ELR (cell line): ENCODE measurements at places on chromosomes 13 and 19.

GRCh38 chr19:50696094-50696483 is 23.5 kb downstream of the SHANK1 start:
- no peak for DNase-seq

DNA sequence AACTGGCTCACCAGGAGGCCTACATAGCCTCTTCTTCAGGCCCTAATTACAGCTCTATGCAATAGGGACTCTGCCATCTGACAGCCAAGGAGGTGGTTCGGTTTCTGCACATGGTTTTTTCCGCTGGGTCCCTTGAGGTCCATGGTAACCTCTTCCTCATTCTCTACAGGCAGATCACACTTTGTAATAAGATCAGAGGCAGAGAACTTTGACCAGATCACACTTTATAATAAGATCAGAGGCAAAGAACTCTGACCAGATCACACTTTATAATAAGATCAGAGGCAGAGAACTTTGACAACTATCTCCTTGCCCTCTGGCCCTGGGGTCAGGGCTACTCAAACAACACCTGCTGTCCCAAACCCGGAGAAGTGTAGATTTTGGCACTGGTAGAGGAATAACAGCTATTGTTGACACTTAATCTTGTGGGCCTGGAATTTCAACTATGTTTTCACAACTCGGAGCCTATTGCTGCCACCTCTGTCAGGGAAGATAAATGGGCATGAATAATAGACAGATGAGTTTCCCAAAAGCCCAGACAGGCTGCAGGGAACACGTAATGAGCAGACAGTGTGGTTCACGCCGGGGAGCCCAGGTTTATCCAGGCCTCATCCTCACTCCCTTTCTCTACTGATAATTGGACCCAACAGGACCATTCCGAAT is 246.1 kb downstream of the UQCRFS1 start:
- DNase-seq = no peak

DNA sequence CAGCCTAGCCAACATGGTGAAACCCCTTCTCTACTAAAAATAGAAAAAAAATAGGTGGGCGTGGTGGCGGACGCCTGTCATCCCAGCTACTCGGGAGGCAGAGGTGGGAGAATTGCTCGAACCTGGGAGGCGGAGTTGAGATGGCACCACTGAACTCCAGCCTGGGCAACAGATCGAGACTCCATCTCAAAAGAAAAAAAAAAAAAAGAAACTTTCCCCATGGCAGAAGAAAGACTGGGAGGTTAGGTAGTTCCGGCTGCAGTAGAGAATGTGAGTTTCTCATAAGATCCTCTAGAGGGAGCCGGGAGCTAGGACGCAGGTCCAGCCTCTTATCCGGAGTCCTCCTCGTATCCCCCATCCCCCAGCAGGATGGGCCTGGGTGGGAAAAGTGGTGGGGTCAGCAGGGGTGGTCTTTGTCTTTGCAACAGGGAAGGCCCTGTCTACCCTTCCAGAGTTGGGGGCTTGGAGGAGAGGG is 13.2 kb upstream of the CREB3L3 start:
- DNase-seq = peak; percentile 87

DNA sequence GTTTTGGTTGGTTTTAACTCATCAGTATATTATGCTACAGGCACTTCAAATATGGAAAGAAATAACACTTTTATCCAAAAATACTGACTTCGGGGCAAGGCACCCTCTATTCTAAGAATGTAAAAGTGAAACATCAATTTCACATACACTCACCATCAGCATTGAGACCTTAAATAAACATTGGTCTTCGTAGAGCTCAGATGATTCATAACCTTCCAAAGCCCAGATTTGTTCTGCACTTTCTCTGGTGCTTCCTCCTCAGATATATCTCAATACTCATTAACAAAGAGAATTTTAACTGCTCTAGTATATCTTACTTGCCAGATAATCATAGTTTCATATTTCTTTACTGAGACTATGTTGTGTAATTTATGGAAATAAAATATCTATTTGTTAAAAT is 794.3 kb downstream of the LIG4 start:
- peak; percentile 22 for DNase-seq

GRCh38 chr13:112467236-112467635 is 91.1 kb downstream of the SPACA7 start:
- no peak for DNase-seq

DNA sequence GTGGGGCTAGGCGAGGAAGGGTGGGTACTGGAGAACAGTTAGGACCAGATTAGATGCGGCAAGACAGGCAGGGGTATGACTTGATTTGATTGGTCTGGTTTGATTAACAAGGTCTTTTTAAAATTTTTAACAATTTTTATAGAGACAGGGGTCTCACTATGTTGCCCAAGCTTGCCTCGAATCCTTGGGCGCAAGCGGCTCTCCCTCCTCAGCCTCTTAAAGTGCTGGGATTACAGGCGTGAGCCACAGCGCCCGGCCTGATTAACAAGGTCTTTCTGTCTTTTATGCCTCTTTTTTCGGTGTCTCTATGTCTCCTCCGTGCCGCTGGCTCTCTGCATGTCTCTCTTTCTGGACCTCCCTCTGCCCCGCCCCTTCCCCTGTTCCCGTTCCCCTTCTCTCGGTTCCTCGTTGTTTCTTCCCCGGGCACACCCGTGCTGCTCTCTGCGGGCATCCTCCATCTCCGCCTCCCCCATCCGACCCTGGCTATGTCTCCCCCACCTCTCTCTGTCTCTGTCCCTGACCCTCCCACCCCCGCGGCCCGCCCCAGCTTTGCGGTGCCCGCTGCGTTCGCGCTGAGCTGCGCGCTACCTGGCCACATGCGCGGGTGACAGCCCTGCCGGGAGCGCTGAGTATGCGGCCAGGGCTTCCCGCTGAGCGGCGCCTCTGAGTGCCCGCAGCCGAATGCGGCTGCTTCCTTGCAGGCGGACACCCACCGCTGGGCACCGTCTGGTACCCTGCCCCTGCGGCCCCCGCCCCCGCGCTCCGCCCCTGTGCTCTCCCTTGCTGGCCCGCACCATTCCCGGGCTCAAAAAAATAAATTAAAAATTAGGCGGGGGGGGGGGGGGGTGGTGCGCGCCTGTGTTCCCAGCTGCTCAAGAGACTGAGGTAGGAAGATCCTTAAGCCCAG is 8.1 kb upstream of the SDHAF1 start:
- no peak for DNase-seq

DNA sequence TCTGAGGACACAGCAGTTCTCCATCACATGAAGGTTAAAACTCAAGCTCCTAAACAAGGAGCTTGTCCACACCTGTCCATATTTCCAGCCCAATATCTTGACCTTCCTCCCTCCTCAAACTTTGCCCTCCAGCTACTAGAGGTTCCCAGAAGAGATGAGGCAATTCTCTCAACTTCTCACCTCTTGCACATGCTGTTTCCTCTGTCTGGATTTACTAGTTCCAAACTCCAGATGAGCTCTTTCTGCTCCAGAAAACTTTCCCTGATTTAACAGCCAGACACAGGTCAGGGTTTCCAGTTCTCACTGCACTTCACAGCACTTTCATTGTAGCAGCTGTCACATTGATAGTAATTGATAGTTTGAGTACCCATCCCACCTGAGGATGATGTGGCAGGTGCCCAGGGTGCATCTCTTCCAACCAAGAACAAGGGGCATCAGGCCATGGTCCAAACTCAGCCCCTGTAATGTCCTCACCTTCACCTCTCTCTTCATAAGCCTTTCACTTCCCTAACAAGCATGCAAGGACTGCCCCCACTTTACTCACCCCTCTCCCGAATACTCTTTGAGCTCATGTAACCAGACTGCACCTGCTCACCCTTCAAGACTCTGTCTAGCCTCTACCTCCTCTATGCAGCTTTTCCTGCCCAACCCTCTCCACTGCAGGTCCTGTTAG is 3.0 kb upstream of the WDFY2 start:
- no peak for DNase-seq

GRCh38 chr19:5578097-5578846 is 10.5 kb upstream of the TINCR start:
- peak; percentile 65 for DNase-seq

GRCh38 chr13:74466864-74467263 is 332.7 kb upstream of the KLF12 start:
- DNase-seq = no peak

DNA sequence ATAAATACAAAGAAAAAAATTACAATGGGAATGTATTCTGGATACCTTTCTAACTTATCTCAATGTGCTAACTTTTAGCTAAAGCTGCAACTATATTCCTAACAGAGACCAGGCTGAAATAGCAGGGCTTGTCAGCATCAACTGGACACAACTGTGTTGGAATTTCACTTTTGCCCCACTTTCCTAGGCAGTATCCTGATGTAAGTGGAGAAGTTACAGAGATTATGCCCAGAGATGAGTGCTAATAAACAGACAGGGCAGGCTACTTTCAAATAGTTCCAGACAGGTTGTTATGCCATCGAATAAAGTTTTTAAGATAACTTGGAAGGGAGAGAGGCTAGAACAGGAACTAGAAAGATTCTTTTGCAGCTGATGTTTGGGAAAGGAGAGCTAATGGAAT is 201.9 kb downstream of the KCTD12 start:
- no peak for DNase-seq

DNA sequence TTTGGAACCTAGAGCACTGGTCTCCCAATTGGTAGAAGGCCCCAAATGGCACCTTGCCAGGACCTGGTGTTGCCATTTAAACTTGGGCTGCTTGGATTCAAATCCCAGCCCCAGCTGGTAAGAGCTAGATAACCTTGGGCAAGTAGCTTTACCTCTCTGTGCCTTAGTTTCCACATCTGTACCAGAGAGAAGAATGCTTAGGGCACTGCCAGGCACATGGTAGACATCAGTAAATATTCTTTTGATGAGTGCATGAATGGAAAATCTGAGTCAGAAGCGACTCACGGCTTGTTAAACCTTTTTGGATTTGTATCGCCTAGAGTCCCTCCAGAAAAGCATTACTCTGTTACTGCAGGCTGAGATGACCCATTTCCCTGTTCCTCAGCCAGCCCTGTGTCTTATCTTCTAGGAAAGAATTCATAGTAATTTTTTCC is 90.9 kb downstream of the SIPA1L3 start:
- DNase-seq = peak; percentile 97

DNA sequence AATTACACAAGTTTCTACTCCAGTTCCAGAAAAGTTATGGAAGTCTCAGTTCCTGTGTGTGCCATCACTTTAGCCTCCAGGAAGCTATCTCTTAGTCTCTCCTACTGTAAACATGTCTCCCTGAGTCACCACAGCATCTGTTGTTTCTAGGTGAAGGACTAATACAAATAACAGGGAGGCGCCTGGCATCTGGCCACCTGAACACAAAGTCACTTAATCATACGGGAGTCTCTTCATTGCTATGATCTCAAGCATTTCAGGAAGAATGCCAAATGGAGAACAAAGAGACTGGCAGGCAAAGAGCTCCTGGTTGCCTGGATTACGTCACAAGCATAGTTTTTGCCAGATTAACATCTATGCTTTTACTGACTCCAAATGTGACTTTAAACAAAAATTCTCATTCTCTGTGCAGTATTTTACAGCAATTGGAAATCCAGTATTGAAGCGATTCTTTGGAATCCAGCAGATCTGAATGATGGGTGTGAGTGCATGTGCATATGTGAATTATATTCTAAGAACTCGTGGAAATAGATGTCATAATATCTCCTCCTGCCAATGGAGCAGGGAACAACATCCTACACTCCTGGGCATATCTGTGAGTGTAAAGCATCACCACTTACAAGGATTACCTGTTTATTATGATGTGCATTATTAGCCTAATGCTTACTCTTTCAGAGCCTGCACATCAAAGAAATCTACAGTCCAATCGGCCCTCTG is 572.8 kb downstream of the PCDH9 start:
- peak; percentile 100 for DNase-seq

- no peak for DNase-seq
Measured at GRCh38 chr13:43895940-43896339, 16.2 kb downstream of the LACC1 start.

GRCh38 chr19:45578861-45579260 is 5.7 kb downstream of the OPA3 start:
- DNase-seq = no peak

GRCh38 chr19:9945319-9945966 is 9.1 kb upstream of the OLFM2 start:
- peak; percentile 98 for DNase-seq

GRCh38 chr13:36212789-36213188 is 1.6 kb downstream of the SOHLH2 start:
- DNase-seq = no peak

- no peak for DNase-seq
Measured at GRCh38 chr19:10898633-10899032, 27.3 kb downstream of the CARM1 start.

- DNase-seq = no peak
Measured at GRCh38 chr13:109036078-109036780, 406.8 kb downstream of the MYO16 start.

DNA sequence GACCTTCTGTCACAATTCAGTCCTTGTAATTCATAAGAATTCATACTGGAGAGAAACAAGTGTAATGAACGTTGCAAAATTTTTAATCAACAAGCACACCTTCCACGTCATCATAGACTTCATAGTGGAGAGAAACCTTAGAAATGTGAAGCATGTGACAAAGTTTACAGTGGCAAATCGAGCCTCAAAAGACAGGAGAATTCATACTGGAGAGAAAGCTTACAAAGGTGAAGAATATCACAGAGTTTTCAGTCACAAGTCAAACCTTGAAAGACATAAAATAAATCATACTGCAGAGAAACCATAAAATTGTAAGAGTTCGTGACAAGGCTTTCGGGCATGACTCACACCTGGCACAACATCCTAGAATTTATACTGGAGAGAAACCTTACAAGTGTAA is 24.6 kb downstream of the ZNF813 start:
- DNase-seq = no peak

- peak; percentile 60 for DNase-seq
Measured at GRCh38 chr13:47033216-47033615, 136.4 kb upstream of the HTR2A start.

DNA sequence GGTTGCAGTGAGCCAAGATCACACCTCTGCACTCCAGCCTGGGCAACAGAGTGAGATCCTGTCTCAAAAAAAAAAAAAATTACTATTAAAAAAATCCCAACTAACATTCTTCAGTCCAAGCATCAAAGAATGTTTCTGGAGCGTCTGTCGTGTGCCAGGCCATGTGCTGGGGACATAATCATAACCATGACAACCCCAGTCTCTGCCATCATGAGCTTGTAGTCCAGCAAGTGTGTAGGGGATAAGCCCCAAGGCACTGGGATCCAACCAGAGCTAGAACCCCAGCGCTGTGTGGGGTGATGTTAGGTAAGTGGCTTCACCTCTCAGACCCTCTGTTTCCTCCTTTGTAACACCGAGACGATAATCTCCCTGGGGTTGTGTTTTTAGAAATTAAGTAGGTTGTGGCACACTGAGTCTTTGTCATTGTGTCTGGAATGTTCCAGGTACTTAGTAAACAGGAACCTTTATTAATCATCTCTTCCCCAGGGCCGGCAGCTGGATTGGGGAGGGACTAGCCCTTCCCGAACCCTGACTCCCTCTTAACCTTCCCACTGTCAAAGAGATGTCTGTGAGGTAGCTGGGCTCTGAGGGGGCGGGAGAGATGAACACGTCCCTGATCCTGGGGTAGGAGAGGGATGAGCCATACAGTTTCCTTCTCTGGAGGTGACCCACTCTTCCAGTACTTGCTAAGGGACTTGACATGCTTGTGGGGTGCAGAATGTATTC is 5.2 kb downstream of the ITPKC start:
- peak; percentile 53 for DNase-seq

- DNase-seq = peak; percentile 22
Measured at GRCh38 chr19:2582984-2583956, 107.3 kb downstream of the GADD45B start.
